ENCODE measurements at places on chromosomes 5 and 9.

DNA sequence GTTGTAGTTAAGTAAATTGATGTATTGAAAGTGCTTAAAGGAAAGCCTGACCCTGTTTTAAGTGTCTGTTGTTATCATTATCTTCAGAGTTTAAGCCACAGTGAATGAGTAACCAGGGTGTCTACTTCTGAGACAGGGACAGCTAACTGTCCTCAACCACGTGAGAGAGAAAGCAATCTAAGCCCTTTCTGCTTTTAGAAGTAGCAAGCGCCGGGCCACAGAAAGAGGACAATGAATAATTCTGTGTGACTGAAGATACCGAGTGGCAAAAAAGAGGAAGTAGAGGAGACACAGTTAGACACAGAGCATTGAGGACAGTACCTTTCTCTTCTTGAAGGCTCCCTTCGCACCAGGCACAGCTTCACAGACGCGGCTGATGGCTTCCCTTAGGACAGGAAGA, 86.3 kb downstream of the S1PR3 start:
- no peak for DNase-seq

- DNase-seq: peak; percentile 12
Measured at GRCh38 chr5:126531543-126532120, 63.4 kb downstream of the ALDH7A1 start.

DNA sequence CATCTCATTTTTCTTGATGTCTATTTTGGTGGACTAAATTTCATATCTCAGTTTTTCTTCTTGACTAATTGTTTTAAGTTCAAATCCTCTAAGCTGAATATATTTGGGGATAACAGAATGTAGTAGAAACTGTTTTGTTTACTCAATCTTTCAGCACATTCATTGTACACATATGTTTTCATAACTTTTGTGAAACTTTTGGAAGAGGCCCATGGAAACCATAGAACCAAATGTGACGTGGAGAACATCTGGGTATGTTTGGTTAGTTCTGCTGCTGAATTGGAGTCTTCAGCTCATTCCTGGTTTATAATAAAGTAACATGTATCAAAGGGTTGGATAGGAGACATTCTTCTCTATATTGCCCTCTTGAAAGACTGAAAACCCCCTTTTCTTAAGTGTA, 88.4 kb downstream of the CCDC171 start:
- DNase-seq: no peak

GRCh38 chr5:91383956-91384300, 811 bp upstream of the ARRDC3 start:
- no peak for DNase-seq

DNA sequence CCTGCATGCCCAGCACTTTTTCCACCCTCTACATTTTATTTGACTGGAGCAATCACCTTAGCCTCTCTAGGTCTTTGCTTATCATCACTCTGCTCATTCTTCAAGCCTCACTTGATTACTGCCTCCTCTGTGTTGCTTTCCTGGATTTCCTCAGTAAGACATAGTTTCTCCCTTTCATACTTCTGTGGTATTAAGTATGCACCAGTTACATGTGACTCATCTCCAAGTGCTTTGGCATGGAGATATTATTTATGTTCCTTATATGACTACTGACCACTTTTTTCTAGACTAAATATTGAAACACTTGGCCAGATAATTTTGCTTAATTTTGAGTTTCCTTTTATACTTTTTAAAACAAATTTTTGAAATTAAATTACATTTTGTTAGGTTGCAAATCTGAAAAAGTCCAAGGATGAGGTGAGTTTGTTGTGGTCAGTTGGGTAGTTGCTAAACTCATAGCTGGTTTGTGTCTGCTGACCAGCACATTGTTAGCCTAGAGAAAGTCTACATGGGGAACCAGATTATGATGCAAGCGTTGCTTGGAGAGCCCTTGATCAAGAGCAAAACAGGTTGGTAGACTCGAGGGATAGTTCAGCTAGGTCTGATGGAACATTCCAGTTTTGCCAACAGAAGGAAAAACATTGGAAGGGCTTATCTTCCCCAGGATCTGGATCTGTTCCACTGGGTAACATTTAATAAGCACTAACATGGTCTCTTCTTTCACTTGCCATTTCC, 140.2 kb downstream of the TMC1 start:
- DNase-seq: no peak

GRCh38 chr9:136328622-136329041, 1.3 kb downstream of the GPSM1 start:
- no peak for DNase-seq

DNA sequence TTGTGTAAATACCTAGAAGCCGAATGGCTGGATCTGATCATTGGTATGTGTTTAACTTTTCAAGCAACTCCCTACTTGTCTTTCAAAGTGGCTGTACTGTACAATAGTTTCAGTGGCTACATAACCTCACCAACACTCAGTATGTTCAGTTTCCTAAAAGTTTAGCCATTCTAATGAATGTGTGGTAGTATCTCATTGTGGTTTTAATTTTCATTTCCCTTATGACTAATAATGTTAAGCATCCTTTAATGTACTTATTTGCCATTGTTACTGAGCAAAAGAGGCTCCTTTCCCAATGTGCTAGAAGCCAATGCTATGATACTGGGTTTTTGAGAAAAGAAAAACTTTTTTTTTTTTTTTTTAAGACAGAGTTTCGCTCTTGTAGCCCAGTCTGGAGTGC, 27.8 kb upstream of the ALDOB start:
- DNase-seq: no peak

- no peak for DNase-seq
Measured at GRCh38 chr5:132098151-132098594, 24.6 kb downstream of the CSF2 start.

- no peak for DNase-seq
Measured at GRCh38 chr9:77166193-77166592, 11.1 kb upstream of the VPS13A start.

DNA sequence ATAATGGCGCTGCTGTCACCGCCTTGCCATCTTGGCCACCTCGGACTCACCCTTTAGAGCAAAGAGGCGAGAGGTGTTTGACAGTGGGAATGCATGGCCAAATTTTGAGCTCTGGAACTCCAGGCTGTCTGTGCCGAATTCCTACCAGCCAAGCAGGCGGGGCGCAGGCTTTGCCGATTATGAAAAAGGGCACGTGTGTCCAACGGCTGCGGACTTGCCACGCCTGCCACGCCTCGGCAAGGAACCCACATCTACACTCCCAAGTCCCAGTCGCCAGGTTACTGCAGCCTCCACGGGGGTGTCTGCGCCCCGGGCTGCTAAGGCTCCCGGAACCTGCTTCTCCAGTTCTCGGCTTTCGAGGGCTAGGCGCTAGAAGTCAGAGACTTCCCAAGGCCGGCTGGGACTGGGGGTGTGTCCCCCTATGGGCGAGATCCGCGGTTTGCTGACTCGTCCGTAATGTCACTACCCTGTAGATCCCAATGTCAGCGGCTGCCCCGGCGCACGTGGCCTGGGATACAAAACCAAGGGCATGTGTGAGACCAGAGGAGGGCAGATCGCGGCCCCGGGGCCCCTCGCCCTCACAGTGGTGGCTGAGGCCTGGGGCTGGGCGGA, 2.8 kb downstream of the NPR3 start:
- DNase-seq: no peak

DNA sequence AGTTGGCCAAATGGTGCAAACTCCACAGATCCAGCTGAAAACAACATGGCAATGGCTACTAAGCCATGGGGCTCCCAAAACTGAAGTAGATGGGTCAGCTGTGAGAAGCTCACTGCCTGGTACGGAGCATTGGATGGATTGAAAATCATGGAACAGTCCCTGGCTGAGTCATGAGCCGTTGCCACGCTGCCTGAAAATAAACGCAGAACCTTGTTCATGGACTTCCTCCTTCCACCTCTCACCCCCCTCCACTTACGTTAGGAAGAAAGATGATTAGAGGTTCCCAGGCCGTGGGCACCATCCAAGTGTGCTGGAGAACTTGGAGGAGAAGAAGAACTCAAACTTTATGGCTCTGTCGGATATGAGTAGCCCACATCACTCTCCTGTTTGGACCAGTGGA, 6.8 kb upstream of the DIPK1B start:
- DNase-seq: no peak

- no peak for DNase-seq
Measured at GRCh38 chr5:153601377-153601776, 110.9 kb downstream of the GRIA1 start.

- no peak for DNase-seq
Measured at GRCh38 chr5:91058575-91058974, 324.5 kb downstream of the ARRDC3 start.

GRCh38 chr5:142767911-142768310, 2.3 kb upstream of the ARHGAP26 start:
- DNase-seq: no peak

- no peak for DNase-seq
Measured at GRCh38 chr5:179129607-179130071, 69.5 kb downstream of the ZNF354C start.

DNA sequence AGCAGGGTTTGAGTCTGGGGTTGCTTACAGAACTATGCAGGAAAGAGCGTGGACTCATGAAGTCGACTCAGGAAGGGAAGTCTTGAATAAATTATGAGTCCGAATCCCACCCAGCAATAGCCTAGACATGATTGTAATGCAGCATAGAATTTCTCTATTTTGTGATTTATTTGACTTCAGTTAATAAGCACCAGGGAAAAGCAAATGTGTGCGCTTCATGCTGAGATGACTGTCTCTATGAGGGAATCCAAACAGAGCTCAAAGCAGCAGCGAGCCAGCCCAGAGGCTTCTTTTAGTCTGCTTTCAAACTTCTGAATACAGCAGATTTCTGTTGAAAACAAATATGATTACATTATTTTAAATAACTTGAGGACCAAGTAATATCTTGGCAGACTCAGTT, 188.0 kb downstream of the SEMA6A start:
- no peak for DNase-seq

- DNase-seq: peak; percentile 45
Measured at GRCh38 chr5:81171769-81172168, 61.4 kb upstream of the CKMT2 start.

- no peak for DNase-seq
Measured at GRCh38 chr9:105103776-105104175, 140.7 kb upstream of the SLC44A1 start.

GRCh38 chr9:86405926-86406325, 51.7 kb upstream of the TUT7 start:
- DNase-seq: no peak
